Activated CD4-positive, alpha-beta T cell treated with anti-CD3 and anti-CD28 coated beads, Interleukin-2, amount 50 U/mL, for 4 hours (primary cell): ENCODE measurements at places on chromosomes 2 and 18.

DNA sequence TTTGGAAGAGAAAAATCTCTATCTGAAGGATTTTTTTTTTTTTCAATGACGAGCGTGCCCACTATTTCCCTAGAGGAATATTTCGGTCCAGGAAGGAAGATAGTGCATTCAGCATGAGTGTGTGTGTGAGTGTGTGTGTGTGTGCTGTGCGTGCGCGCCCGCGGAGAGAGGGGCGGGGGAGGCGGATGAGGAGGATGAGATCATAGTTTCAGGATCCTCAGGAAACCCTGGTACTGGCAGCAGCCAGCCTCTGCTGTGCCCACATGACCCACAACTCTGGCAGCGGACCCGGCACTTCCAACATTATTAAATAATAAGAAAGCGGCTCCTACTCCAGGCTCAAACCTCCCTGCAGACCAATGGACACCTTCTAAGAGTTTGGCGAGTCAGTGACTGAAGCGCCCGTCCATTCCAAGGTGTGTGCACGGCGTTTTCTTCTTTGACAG lies 217.0 kb upstream of the DTNA start:
- no peak for DNase-seq

DNA sequence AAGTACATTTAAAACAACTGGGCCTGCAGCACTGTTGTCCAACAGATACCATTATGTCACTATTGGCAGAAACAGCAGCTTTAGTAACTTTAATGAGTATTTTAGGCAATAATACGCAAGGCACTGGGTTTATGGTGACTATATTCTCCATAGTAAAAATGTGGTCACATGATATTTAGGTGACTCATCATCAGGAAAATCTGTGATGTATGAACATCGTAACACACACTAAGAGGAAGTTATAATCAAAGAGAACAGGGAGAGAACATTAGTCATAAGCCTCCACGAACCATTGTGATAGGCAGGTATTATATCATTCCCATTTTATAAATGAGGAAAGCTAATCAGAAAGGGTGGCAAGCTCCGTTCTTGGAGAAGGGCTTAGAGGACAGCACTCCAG lies 36.9 kb downstream of the RAPH1 start:
- no peak for DNase-seq

DNA sequence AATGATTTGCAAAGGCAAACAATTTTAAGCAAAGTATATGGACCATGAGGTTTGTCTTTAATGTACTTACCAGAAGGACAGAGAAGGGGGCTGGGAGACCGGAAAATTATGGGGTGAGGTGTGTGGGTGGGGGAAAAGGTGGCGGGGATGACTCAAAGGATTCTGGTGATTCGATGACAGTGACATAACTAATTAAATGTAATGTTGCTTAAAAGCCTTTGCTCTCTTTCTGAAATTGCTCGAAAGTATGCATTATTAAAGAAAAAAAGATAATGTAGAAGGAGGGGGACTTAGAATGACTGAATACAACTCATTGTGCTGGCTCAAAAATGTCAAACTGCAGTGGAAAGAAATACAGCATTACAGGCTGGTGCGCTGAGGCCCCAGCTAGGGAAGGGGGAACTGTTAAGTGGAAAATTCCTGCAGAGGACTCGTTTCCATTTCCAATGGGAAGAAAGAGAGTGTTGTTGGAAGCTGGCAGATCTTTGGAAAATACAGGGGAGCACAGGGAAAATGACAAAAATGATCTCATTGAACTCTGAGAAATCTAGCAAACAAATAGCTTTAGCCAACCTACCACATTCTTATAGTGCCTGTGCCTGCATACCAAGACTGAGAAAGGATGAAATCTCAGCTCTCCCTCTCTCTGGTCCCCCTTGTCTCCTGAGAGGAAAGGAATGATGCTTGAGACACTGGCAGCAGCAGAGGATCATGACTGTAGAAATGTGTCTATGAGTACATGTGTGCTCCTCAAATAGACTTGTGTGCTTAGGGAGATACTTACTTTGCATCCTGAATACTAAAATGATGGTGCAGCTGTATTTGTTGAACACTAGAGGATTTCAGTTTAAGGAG lies 632.4 kb downstream of the NYAP2 start:
- no peak for DNase-seq

DNA sequence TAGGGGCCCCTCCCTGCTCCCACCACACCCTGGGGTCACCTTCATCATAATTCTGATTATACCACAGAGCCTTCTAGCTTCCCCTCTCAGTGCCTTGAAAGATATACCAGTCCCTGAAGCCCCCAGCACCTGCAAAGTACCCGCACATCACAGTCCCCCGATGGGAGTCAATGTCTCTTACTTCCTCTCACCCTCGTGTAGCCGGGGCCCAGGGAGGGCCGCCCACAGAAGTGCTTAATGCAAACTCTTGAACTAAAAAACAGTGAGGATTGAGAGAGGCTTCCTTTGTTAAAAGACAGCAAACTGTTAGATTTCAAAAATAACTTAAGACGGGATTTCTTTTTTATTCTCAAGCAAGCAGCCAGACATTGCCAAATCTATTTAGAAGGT lies 76.5 kb downstream of the SFXN5 start:
- DNase-seq, result no peak

DNA sequence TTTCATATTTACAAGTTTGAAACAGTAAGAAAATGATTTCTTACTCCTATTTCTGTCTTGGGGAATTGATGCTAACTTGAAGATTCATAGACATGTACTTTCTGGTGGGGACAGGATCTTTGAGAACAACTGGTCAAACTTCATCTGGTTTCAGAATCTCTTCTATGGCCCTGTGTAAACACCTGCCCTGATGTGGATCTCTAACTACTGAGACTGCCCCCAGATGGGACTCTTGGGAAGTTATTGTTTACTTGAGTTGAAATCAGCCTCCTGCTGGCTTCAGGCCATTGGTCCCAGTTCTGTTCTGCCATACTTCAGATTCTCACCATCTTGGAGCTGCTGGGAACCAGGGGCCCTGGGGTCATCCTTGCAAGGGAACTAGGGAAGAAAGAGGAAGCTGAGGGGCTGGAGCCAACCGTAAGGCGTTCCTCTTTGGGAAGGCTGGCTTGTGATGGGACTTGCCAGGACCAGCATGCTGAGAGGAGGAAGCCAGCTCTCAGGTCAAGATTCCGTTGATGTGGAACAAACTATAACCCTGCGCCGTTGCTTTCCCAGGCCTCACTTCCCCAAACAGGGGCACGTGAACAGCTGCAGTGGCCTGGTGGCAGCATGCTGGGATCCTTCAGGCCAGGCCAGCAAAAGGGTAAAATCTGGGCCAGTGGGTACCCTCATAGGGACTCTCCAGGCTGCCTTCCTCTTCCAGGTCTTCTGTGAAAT lies 135.5 kb upstream of the CXCR4 start:
- no peak for DNase-seq

GRCh38 chr18:23077493-23078256 lies 57.6 kb upstream of the CABLES1 start:
- DNase-seq, result no peak

GRCh38 chr18:27839141-27839540 lies 337.8 kb downstream of the CDH2 start:
- DNase-seq, result no peak

DNA sequence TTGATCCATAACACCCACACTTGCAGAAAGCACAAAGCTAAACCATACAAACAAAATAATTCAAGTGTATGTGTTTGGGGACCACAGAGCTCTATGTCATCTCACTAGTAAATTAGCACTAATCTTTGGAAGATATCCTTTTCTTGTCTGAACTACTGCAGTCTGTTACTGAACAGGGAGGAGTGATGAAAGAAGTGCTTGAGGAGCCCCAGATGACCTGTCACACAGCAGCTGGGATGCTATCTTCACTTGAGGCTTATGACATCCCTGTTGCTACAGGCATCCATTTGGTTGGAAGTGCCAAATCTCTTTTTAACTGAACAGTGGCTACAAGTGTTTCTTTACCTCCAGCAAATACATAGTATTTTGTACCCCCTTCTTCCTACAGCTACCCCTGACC lies 386.3 kb upstream of the CHAC2 start:
- DNase-seq, result no peak

DNA sequence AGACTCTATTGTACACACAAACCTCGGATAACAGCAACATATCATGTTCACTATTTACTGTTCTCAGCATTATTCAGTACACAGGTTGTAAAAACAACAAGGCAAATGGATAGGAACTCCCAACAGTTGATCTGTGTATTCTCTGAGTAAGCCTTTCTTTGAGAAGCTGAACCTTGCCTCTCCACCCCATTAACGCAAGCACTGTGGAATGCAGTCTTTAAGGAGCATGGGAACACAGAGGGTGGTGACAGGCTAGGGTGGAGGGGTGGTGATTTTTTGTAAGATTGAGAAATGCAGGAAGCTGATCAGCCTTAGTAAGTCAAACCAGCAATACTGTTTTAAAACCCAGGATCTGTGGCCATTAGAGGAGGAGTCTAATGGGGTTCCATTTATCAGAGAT lies 19.6 kb upstream of the SERPINB11 start:
- DNase-seq, result no peak

DNA sequence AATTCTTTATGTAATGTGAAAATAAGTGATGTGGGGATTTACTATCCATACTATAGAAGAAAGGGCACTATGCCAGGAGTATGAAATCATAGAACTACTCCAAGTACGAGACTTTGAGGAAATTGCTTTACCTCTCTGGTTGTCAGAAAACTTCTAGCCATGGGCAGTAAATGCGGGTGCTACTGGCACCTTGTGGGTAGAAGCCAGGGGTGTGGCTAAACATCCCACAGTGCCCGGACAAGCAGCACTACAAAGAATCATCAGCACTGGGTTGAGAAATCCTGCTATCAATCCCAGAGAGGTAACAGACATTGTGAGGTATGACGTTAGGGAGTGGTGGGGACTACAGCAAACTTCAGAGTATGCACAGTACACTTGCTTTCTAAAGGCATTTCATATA lies 453.5 kb upstream of the TNP1 start:
- DNase-seq, result no peak

DNA sequence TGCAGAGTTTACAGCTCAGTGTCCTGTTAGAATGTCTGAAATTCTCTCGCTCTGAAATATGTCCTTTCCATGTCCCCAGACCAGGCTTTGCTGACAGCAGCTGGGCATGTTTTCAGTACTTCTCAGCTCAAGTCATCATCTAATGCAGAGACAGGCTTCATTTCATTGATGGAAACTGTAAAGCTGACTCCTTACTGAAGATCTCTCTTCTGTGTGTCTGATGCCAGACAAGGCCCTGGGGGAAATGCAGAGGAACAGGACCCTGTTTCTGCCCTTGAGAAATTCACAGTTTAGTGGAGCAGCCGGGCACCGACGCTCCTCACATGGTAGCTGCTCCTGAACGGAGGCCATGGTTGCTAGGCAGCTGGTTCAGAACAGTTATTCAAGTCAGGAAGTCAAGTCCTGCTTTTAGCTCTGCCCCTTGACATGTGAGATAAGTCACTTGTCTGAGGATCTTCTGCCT lies 24.6 kb upstream of the FZD7 start:
- no peak for DNase-seq

GRCh38 chr2:27255660-27256059 lies 7.2 kb downstream of the SLC30A3 start:
- no peak for DNase-seq

DNA sequence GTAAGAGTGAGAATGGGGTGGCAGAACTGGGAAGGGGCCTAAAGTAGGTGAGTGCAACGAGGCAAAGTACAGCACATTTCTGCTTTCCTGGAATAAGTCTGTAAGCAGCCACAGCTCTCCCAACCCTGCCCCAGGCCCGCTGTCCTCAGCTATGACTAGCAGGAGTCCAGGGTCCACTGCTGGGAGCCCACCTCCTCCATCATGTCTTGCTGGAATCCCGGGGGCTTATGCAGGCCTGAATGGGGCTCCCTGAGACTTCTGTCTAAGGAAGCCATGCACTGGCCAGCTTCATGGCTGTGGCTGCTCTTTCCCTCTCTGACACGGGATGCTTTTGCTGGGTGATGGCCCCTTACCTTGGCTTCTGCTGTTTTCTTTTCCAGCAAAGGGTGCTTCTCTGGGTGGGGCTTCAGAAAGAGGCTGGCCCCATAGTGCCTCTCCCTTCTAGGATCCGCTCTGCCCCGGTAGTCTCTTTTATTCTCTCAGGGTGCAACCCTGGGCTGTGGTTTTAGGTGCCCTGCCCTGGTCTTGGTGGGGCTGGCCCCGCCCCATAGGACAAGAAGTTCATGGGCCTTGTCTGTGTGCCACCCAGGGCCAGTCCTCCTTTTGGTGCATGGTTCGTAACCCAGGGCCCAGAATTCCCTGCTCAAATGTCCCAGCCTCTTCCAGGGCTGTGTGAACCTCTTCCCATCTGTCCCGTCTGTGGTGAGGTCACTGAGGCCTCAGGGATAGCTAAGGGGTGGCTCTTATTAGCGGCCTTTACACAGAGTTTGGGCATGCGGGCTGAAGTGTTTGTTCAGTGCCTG lies 33.8 kb upstream of the POLE4 start:
- no peak for DNase-seq

GRCh38 chr2:74648009-74648443 lies at the start of gene M1AP:
TSS of gene M1AP (minus strand) at chr2:74648330. CDS start at chr2:74640275, 8,055 bp downstream.
- DNase-seq, result no peak

DNA sequence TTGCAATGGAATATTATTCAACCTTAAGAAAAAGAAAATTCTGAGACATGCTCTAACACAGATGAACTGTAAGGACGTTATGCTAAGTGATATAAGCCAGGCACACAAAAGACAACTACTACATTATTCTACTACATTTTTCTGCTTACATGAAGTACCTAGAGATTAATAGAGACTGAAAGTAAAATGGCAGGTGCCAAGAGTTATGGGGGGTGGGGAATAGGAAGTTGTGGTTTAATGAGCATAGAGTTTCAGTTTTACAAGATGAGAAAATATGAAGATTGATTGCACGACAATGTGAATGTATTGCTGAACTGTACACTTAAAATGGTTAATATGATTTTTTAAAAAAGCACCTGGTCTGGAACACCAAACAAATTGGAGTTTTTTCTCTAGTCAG lies 1231.6 kb upstream of the DDX18 start:
- DNase-seq, result no peak

GRCh38 chr2:111219285-111219684 lies 98.6 kb downstream of the BCL2L11 start:
- DNase-seq, result no peak

DNA sequence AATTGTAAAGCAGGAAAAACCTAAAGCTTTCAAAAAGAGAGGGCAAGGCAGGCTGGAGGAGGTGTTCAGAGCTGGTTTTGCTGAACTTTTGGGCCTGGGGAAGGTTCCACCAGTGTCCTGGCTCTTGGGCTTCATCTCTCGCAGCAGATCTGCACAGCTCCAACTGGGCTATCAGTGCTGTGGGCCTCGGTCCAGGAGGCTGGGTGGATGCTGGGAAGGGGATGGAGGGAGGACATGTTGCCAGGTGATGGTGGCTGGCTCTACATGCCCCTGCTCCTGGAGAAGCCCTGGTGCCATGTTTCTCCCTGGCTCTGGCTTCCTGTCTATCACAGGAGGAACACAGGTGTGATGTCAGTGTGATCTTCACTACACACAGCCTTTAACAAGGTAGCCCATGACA lies 187.1 kb downstream of the SH3RF3 start:
- DNase-seq, result no peak

DNA sequence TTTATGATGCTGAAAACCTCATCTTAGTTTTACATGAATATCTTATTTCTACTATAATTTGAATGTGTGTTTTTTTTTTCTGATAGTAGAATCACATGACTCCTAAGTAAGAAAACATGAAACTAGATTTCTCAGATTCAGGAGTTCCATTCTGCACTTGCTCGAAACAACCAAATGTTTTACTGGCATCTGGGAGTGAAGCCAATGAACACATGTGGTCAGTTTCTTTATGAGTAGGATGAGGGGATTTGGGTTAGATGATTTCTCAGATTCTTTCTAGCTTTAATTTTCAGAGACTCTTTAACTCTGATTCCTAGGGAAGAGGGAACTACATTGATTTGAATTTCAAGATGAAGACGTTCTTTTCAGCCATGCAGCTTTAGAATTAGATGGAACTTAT lies 225.0 kb upstream of the NT5C1B start:
- DNase-seq, result no peak

GRCh38 chr2:157172239-157172638 lies 85.3 kb upstream of the GALNT5 start:
- DNase-seq, result no peak
